ENCODE measurements at places on chromosomes 5 and 9. TPM values are rescaled to one million over a fixed set of nuclear protein-coding genes. Genes with fewer than 3 reads are reported as not detected.

Gene DND1
- 0.71 TPM for total RNA-seq

Gene LCN2
- 37.7 TPM for total RNA-seq

Gene SGCD
- total RNA-seq, result 15.5 TPM

Gene ENTPD8
- not detected for total RNA-seq

Gene NUTM2F
- not detected for total RNA-seq

Gene LHX6
- total RNA-seq, result 4.8 TPM

DNA sequence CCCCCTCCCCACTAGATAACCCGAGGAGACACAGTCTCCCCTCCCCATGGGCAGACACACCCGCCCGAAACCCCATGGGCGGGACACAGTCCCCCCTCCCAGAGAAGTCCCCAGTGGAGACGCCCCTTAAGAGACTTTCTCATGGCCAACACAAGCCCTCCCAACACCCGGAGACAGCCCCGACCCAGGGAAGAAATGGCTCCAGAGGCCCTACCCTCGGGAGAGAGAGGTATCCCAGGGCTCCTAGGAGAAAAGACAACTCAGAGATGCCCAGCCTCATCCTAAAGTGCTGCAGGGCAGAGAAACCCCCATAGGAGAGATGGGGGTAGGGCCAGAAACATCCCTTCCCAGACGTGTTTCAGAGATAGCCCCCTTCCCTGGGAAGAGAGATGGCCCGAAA lies 27.4 kb downstream of the PCDH1 start:
- peak overlapping the region; percentile 55 for H3K4me3 ChIP-seq
- DNase-seq, result no peak
- H3K4me1 ChIP-seq, result peaks cover 44% of the 10 kb centered on the region

DNA sequence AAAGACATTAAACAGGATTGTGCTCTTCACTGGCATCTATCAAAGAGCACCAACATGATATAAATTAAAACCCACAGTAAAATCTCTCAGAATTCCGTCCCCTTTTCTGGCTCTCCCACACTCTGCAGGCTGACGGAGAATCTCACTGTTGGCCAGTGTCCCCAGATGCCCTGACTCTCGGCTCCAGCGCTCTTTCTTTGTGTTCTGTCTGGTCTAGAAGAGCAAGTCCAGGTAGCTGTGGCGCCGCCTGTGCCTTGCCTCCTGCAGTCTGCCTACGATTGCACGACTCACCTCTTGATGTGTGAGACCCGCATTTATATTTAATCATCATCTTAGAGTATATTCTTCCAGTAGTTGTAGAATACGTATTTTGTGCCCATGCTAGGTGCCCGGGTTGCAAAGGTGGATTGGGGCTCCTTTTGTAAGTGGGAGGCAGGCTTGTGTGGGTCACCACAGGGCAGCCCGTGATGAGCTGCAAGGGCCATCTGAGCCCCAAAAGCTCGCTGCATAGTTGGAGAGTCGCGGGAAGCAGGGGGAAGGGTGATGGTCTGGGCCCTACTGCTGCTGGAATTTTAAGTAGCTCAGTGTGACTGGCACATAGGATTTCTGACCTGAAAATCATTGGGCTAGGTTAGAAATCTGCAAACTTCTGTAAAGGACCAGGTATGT lies 55.6 kb downstream of the EHMT1 start:
- H3K36me3 ChIP-seq, result peaks cover 6% of the 10 kb centered on the region
- DNase-seq, result no peak
- peaks cover 4% of the 10 kb centered on the region for H3K4me1 ChIP-seq
- H3K27ac ChIP-seq, result no peak overlapping the region

GRCh38 chr9:21002040-21002439 lies 29.4 kb downstream of the HACD4 start:
- no peak overlapping the region for H3K27ac ChIP-seq
- H3K36me3 ChIP-seq, result peaks cover 18% of the 10 kb centered on the region
- no peak for DNase-seq
- no peaks in the 10 kb centered on the region for H3K27me3 ChIP-seq
- H3K4me1 ChIP-seq, result peaks cover 5% of the 10 kb centered on the region

- H3K27ac ChIP-seq, result no peak overlapping the region
- no peaks in the 10 kb centered on the region for H3K4me1 ChIP-seq
- DNase-seq, result no peak
- H3K4me3 ChIP-seq, result no peak overlapping the region
- H3K36me3 ChIP-seq, result no peaks in the 10 kb centered on the region
- peaks cover 34% of the 10 kb centered on the region for H3K27me3 ChIP-seq
Measured at GRCh38 chr9:135034106-135034505, 53.4 kb upstream of the OLFM1 start.

- no peaks in the 10 kb centered on the region for H3K27me3 ChIP-seq
- H3K27ac ChIP-seq, result no peak overlapping the region
- no peak for DNase-seq
- H3K36me3 ChIP-seq, result no peaks in the 10 kb centered on the region
- H3K4me1 ChIP-seq, result no peaks in the 10 kb centered on the region
Measured at GRCh38 chr9:82273121-82273520, 284.5 kb downstream of the SPATA31D1 start.

- H3K4me3 ChIP-seq, result no peak overlapping the region
- H3K27me3 ChIP-seq, result no peaks in the 10 kb centered on the region
- no peak for DNase-seq
- H3K27ac ChIP-seq, result no peak overlapping the region
Measured at GRCh38 chr5:152556784-152557183, 151.7 kb upstream of the NMUR2 start.

GRCh38 chr5:61617039-61617438 lies 285.0 kb downstream of the ZSWIM6 start:
- DNase-seq, result no peak
- no peaks in the 10 kb centered on the region for H3K27me3 ChIP-seq
- no peak overlapping the region for H3K4me3 ChIP-seq
- H3K27ac ChIP-seq, result no peak overlapping the region
- H3K36me3 ChIP-seq, result no peaks in the 10 kb centered on the region

DNA sequence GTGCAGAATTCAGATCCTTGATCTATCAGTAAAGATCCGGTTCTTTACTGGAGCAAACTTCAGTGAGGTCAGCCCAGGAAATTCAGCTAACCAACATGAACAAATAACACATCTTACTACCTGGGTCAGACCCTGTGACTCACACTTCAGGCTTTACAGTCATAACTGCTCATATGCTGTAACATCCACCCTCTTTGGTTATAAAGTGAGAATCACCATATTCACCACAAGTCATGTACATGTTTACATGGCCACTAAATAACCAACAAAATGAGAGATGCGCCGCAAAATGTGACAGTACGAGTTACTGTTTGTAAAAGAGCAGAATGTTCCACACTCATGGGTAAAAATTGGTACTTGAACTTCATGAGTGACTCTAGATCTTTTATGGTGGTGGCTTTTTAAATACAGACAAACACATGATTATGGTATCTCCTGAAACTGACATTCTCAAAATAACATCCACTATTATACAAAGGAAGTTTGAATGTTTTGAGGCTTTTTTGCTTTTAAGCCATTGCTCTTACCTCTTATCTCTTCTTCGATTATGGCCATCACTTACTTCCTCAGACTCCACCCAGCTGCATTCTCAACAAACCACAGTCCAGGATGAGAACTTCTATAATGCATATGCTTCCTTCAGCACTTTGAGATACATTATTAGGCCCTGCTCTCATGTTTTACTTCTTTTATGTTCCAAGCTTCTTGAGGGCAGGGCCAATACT lies 516.6 kb downstream of the RAB3C start:
- no peak overlapping the region for H3K4me3 ChIP-seq
- no peaks in the 10 kb centered on the region for H3K4me1 ChIP-seq
- DNase-seq, result no peak
- H3K27me3 ChIP-seq, result no peaks in the 10 kb centered on the region
